ENCODE measurements at places on chromosomes 1 and 21.

GRCh38 chr1:21143752-21144151, 32.9 kb downstream of the EIF4G3 start:
- no peak for DNase-seq

- DNase-seq: no peak
Observed at GRCh38 chr1:36824390-36824861, 209.9 kb downstream of the GRIK3 start.

DNA sequence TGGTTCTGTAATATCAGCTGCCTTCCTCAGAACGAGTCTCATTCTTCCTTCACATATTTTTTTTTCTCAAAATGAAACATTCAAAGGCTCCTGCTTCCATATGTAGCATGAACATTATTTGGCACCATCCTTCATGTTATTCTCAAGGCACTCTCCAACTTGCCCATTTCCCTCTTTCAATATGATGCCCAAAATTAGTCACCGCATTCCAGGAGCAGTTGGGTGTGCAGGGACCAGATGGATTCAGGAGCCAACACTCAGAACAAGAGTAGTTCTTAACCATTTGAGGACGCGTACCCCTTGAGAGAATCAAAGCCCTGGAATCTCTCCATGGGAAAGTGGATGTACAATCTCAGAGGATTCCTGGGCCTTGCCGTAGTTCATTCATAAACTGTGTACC, 50.3 kb downstream of the KCNK1 start:
- no peak for DNase-seq

- DNase-seq: peak; percentile 86
Observed at GRCh38 chr1:205925736-205926135, 17.5 kb downstream of the SLC26A9 start.

DNA sequence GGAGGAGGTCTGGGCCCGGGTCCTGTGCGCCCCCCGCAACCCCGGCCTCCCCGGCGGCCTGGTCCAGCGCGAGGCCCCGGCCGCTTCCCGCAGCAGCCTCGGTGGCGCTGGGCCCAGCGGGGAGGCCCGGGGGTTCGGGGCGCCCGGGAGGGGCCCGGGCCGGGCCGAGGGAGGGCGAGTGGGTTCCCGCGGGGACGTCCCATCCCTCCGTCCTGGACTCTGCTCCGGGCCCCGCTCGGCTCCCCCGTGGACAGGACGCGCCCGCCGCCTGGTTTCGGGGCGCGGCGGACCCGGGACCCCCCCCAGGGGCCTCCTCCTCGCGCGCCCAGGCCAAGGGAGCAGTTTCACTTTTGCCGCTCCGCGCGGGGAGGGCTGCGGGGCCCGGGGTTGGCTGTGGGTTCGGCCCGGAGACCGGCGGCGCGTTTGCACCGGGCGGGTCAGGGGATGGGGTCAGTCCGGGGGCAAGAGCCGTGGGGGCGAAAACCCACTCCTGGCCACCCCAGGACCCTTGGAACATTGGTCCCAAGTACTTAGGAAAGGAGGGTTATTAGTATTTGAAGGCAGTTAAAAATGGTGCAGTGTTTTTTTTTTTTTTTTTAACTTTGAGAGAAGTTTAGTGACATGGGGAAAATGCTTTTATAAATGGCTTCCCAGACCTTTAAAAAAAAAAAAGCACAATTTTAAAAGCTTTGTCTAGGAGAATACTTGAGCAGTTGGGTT, 677 bp downstream of the AGPAT3 start:
- no peak for DNase-seq

- no peak for DNase-seq
Observed at GRCh38 chr1:245160288-245160687, 5.5 kb downstream of the KIF26B start.

DNA sequence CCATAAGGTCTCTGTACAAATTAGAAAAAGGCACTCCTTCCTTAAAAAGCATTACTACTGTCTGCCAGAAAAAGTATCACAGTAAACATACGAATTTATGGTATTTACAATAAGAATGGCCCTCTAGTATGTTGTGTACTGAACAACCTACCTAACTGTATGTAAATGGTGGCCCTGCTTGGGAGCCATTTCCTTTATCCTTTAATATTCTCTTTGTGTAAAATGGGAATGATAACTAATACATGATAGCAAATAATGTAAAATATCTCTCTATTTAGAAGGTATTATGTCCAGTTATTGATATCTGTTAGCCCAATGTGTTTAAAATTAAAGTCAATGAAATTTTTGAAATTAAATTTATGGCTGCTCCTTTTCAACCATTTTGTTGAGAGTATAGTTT, 5.2 kb downstream of the DR1 start:
- DNase-seq: no peak

DNA sequence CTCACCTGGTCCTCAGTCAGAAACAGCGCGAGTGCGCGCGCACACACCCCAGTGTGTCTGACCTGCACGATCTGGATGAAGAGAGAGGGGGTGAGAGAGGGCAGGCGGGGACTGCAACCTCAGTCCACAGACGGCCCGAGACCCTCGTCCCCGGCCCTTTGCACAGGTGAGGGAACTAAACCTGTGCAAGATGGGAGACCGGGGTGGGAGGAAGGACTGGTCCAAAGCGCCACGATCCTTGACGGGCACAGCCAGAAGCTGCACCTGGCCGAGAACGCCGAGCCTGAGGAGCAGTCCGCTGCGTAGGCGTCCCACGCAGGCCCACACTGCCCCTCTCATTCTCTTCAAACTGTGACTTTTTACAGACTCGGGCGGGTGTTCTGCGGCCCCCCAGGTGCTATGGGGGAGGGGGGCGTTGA, 519 bp upstream of the IQCC start:
- DNase-seq: no peak

GRCh38 chr1:204301171-204301957, 58.4 kb downstream of the PLEKHA6 start:
- no peak for DNase-seq

- DNase-seq: peak; percentile 45
Observed at GRCh38 chr1:98661544-98662355, at the start of gene SNX7. SNX7 (plus strand) TSS chr1:98661721; CDS start chr1:98661732, 11 bp downstream.

DNA sequence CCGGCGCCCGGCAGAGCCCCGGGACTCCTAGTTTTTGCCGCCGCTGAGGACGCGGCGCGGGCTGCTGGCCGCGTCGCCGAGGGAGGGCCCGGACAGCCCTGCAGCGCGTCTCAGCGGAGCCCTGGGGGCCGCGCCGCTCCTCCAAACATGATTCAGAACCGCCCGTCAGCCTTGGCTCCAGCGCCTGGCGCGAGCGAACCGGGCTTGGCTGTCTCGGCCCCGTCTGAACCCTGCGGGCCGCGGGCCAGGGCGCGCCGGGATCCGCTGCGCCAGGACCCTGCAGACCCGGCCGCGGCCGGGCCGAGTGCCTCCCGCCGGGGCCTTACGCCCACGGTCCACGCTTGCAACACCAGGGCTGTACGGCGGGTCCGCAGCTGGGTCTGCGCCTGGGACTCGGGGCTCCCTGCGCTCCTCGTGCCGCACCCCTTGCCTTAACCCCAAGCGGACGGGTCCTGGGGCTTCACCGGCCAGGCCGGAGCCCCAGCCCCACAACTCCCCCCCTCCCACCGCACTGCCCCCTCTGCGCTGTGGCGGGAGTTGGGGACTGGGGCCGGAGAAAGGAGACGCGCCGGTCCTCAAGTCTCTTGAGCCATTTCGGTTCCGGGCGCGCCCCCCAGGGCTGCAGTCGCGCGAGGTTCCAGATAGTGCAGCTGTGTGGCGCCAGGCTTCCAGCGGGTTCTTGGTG, 48.4 kb upstream of the CD34 start:
- DNase-seq: no peak

DNA sequence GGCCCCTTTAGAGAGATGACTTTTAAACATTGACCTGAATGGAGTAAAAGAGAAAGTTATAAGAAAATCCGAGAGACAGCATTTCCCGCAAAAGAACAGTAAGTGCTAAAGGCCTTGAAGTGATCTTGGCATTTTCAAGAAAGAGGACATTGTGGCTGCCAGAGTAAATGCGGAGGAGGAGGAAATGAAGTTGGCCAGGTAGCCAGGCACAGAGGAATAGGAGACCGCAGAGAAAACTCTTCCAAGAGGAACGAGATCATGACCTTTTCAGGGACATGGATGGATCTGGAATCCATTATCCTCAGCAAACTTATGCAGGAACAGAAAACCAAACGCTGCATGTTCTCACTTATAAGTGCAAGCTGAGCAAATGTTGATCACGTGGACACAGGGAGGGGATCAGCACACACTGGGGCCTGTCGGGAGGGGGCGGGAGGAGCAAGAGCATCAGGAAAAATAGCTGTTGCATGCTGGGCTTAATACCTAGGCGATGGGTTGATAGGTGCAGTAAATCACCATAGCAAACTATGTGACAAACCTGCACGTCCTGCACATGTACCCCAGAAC, 49.7 kb downstream of the EEIG2 start:
- DNase-seq: no peak

GRCh38 chr1:94299627-94300553, 62.5 kb upstream of the ARHGAP29 start:
- peak; percentile 61 for DNase-seq

- DNase-seq: peak; percentile 39
Observed at GRCh38 chr1:177629526-177629925, 340.3 kb downstream of the SEC16B start.

DNA sequence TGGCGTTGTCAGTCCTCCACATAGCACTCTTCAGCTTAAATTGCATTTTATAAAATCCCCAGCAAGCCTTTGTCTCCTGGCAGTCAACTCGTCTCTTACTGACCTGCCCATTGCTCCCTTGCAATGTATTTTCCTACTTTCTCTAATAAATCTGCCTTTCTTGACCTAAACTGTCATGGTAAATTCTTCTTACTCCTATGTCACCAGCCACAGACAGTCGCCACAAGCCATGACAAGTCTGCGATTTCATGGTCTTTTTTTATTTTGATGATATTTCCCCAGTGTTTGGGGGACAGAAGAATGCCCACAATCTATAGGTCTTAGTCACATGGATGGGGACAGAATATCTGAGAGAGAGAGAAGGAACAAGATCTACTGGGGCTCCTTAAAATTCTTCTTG, 8.4 kb downstream of the IFNAR2 start:
- DNase-seq: no peak

DNA sequence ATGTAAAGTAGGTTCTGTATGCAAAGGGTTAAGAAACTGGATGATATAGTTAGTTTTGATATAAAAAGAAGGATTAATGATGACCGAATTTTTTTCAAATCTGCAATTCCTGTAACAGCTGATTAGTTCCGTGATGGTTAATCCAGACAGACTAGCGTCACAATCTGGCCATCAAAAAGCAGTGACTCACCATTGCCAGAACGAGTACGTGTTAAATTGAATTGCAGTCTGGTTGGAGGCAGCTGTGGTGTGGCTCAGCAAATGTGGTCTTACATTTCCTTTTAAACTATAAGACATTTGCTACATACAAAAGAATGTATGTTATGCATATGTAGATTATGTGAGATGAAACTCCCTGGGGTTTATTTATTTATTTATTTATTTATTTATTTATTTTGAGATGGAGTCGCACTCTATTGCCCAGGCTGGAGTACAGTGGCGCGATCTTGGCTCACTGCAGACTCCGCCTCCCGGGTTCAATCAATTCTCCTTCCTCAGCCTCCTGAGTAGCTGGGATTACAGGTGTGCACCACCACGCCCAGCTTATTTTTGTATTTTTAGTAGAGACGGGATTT, 139.8 kb downstream of the RYR2 start:
- no peak for DNase-seq

DNA sequence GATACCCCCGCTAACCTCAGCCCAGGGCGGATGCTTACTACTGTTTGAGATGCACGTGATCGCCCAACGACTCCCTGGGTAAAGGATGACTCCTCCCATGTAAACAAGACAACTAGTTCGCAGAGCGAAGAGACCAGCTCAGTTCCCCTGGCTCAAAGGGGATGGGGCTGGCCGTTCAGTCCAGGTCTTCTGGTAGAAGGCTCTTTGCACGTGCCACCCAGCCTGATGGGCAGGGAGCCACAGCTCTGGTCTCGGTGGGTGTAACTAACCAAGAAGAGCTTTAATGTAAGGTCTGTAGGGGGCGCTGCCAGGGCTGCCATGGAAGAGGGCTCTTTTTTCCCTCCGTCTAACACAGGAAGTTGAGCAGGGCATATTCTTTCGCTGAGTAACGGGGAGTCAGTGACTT, 49.4 kb upstream of the PARP1 start:
- no peak for DNase-seq

GRCh38 chr1:200619894-200620272, 668 bp downstream of the KIF14 start:
- DNase-seq: no peak
